Non-pigmented ciliary epithelial cell (primary cell): ENCODE measurements at places on chromosomes 2 and 18.

GRCh38 chr2:161961061-161961460, 113.0 kb downstream of the DPP4 start:
- no peak for DNase-seq

- no peak for DNase-seq
Observed at GRCh38 chr2:99450199-99450598, 39.6 kb downstream of the REV1 start.

GRCh38 chr2:229109195-229109594, 161.9 kb downstream of the PID1 start:
- DNase-seq, result no peak

DNA sequence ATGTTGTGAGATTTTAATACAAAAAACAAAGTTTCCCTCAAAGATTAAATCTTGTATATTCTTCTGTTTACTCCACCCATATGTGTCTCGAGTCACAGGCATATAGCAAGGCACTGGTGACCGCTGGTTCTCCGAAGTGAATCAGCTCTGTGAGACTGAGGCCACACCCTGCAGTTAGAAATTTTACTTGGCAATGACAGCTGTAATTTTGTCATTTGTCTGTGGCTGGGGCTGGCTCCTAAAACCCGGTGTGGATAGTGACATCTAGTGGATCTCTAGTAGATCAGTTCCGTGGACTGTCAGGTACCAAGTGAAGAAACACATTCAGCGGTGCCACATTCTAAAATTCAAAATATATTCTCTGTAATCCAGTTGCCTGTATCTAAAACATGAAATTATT, 278.0 kb downstream of the NEDD4L start:
- DNase-seq, result peak; percentile 19

DNA sequence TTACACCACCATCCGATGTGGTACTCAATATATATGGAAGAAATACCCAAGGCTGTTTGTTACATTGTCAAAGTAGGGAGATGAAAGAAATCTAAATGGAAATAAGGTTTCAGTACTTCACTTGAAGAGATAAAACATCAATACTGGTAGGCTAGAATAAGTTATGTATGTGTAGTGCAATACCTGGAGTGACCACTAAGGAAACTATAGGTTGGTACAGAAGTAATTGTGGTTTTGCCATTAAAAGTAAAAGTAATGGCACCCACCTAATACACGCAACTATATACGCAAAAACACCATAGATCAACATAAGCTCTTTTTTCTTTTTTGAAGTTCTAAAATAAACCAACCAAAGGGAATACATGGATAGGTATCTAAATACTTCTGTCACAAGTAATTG, 143.2 kb upstream of the KYNU start:
- DNase-seq, result no peak

GRCh38 chr2:226064932-226065570, 665.5 kb downstream of the NYAP2 start:
- no peak for DNase-seq

DNA sequence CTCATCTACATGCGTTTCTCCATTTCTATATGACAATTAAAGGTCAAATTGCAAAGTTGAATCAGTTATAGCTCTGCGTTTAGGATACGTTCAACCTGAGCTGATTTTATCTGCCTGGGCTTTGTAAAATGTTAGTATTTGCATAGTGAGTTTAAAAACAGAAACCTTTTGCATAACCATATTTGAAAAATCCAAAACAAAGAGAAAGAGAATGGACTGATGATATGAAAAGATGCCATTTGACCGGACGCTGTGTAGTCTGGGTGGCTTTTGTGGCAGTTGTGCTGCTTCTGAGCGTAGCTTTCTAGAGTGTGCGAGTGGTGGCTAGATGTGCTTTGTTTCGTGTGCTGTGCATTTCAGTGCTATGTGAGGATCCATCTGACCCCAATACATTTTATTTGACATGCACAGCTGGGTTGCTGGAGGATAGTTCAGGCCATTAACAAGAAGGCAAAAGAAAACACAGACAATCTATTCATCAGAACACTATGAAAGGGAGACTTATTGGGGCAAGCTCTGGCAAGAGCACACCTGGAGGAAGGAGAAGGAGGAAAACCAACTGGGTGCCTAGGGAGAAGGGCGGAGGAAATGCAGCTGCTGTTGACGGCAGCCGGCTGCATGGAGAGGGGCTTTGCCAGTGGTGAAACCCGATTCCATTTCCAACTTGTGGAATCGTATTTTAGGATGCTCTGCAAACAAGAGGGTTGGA, 126.8 kb downstream of the ACOXL start:
- DNase-seq, result no peak

- DNase-seq, result no peak
Observed at GRCh38 chr2:68714866-68715265, 19.7 kb upstream of the ARHGAP25 start.

GRCh38 chr18:56423626-56424025, 214.8 kb downstream of the TXNL1 start:
- no peak for DNase-seq

- DNase-seq, result no peak
Observed at GRCh38 chr2:44450082-44450481, 88.3 kb downstream of the CAMKMT start.

DNA sequence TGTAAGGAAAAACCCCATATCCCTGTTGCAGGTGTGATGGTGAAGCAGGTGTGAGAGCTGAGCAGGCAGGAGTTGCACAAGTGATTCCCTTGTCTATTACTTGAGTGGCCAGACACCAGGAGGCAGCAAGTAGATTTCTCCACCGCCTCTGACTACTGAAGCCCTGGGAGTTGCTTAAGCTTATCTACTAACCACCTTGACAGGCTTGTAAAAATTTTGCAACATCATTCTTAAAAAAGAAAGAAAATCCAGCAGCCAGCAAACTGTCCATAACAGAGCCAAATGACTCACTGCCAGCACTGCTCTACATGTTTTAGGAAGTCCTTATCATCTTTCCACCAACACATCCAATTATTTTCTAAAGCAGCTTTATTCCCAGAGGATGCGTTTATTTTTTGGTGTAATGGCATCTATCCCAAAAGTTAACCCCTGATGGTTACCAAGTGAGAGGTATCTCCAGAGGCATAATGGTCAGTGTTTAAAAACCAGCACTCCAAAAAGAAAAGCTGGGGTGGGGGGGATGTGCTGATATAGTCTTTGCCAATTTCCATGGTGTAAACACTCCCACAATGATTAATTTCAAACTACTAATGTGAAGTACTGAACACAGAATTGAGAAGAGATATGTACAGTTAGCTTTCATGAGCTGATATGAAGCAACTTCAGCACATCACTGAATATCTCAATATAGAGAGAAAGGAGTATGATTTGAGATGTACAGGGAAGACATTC, 16.3 kb upstream of the GPR39 start:
- DNase-seq, result no peak

DNA sequence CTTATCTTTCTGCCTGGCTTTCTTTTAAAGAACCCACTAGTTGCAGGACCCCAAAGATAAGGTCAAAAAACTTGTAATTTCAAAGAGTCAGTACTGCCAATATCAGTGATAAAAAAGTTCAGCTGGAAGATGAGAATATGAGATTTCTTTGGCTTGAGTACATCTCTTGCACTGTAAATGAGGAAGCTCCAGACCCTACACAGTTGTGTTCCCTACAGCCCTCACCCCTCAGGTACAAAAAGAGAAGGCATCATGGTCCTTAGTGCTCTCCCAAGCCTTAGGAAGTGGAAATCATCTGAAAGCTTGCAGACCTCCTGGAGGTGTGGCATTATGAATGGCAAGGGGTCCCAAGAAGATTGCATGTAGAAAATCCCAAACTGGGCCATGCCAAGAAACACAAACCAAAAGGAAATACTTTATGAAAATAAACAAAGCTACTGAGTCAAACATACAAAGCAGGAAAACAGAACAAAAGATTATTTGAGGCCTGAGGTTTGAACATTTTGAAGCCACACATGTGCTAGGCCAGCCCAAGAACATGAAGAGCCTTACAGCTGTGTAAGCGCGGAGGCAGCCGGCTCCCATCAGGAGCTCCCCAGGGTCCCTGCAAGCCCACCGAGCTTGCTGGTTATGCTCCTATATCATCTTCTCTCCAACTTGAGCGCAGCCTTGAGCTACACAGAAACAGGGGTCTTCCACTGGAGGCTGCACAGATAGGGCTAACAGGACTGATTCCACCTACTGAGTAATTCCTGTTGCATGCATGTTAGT, 217.0 kb downstream of the OSR1 start:
- DNase-seq, result no peak

GRCh38 chr18:12599543-12599942, 58.4 kb downstream of the SPIRE1 start:
- DNase-seq, result no peak

- DNase-seq, result no peak
Observed at GRCh38 chr2:191435141-191435540, 189.9 kb downstream of the MYO1B start.

- DNase-seq, result no peak
Observed at GRCh38 chr2:137302957-137303356, 537.6 kb downstream of the THSD7B start.

- DNase-seq, result no peak
Observed at GRCh38 chr2:204264621-204265140, 280.6 kb upstream of the PARD3B start.

GRCh38 chr2:217049422-217049821, 189.6 kb upstream of the TNP1 start:
- no peak for DNase-seq

- no peak for DNase-seq
Observed at GRCh38 chr18:49019446-49020045, 68.8 kb upstream of the SMAD7 start.

DNA sequence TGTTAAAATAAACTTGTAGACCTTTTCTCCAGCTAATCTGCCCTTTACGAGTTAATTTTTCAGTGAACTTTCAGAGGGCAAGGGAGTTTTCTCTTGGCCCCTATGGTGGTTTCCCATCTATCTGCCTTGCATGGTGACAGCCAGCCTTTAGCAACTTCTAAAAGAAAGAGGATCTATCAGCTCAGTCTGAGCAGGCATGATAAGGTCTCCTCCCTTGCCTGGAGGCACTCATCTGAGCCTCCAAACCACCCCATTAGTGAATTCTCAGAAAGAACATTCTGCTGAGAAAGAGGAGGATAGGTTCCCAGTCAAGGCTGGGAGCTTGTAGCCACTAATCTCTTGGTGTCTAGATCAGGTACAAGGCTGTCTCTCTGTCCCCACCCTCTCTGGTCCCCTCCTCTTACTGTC, 10.7 kb upstream of the GYPC start:
- DNase-seq, result no peak

GRCh38 chr2:96511851-96512250, 6.7 kb upstream of the NEURL3 start:
- no peak for DNase-seq
